Pericardium fibroblast (primary cell): ENCODE measurements at places on chromosomes 12 and 14. TPM values are rescaled to one million over a fixed set of nuclear protein-coding genes. Genes with fewer than 3 reads are reported as not detected.

STON2 gene
- 0.51 TPM in 1 of 2 replicates, not detected in the other for total RNA-seq

GSC gene
- 2.8 and 19.2 TPM in 2 replicates for total RNA-seq

TNFRSF1A gene
- total RNA-seq, result 406 and 543 TPM in 2 replicates

CMA1 gene
- not detected in 2 replicates for total RNA-seq

TULP3 gene
- 18.6 and 27.2 TPM in 2 replicates for total RNA-seq

POTEM gene
- total RNA-seq, result not detected in 2 replicates

HCAR1 gene
- total RNA-seq, result 0.23 and 2.0 TPM in 2 replicates

KLRD1 gene
- not detected in 2 replicates for total RNA-seq

PLA2G1B gene
- total RNA-seq, result not detected in 2 replicates

SMCO2 gene
- total RNA-seq, result not detected in 2 replicates

NRIP2 gene
- total RNA-seq, result under 0.01 TPM in 1 of 2 replicates, not detected in the other

KRT78 gene
- not detected in 2 replicates for total RNA-seq

KLRF1 gene
- 3.0 TPM in 1 of 2 replicates, not detected in the other for total RNA-seq

KLRC1 gene
- total RNA-seq, result not detected in 2 replicates

KLHL33 gene
- 0.09 and 0.12 TPM in 2 replicates for total RNA-seq

PDE6H gene
- not detected in 2 replicates for total RNA-seq

GPRC5A gene
- 8.1 and 14.6 TPM in 2 replicates for total RNA-seq
